ENCODE measurements at places on chromosomes 16 and 17. TPM values are rescaled to one million over a fixed set of nuclear protein-coding genes. Genes with fewer than 3 reads are reported as not detected.

DNA sequence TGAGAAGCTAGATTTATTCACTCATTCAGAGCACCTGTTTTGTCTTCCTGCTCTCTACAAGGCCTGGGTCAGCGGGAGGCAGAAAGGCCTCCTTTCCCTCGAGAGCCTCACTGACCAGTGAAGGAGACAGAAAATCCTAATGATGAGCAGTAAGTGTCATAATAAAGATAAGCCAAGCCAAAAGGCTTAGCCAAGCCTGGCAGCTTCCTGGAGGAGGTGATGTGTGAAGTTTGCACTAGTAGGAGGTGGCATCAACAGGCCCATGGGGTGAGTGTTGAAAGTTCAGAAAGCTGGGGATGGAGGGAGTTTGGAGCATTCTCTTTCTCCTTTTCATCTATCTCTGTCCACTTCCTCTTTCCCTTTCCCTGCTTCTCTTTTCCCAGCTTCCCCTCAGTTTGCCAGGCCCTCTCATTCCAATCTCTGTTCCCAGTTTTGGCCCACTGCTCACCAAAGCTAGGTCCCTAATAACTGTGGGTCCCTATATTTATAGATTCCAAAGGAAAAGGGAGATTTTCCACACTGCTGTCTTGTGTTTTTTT lies 16.5 kb upstream of the SPNS3 start:
- H3K27me3 ChIP-seq, result no peaks in the 10 kb centered on the region
- H3K27ac ChIP-seq, result no peak overlapping the region
- no peaks in the 10 kb centered on the region for H3K36me3 ChIP-seq
- H3K4me1 ChIP-seq, result peaks cover 3% of the 10 kb centered on the region
- no peak overlapping the region for H3K4me3 ChIP-seq

- H3K27me3 ChIP-seq, result no peaks in the 10 kb centered on the region
- H3K36me3 ChIP-seq, result no peaks in the 10 kb centered on the region
- no peak overlapping the region for H3K4me3 ChIP-seq
- no peaks in the 10 kb centered on the region for H3K4me1 ChIP-seq
- DNase-seq, result no peak
- no peak overlapping the region for H3K27ac ChIP-seq
Observed at GRCh38 chr16:22861580-22861979, 47.6 kb downstream of the HS3ST2 start.

DNA sequence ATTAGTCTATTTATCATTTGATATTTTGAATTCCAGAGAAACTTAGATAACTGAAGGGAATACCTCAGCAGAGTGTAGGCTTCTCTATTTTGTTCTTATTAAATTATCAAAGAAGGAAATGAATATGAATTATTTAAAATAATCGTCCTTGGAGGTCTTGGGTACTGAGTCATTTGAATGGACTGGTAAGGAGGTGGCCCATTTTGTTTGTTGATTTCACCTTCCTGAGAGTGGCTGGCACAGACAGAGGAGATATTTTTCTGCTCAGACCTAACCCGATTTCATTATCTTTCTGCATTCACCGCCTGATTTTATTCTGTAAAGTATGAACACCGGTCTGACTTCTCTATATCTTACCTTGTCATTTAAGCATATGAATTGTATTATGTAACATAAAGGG lies 88.0 kb downstream of the USP22 start:
- H3K4me1 ChIP-seq, result peaks cover 11% of the 10 kb centered on the region
- no peak overlapping the region for H3K4me3 ChIP-seq
- peak overlapping the region; percentile 31 for H3K27ac ChIP-seq
- H3K27me3 ChIP-seq, result no peaks in the 10 kb centered on the region
- no peaks in the 10 kb centered on the region for H3K36me3 ChIP-seq

CX3CL1 gene
- polyA plus RNA-seq, result 30.6 TPM

EPOP gene
- 0.57 TPM for polyA plus RNA-seq

DNA sequence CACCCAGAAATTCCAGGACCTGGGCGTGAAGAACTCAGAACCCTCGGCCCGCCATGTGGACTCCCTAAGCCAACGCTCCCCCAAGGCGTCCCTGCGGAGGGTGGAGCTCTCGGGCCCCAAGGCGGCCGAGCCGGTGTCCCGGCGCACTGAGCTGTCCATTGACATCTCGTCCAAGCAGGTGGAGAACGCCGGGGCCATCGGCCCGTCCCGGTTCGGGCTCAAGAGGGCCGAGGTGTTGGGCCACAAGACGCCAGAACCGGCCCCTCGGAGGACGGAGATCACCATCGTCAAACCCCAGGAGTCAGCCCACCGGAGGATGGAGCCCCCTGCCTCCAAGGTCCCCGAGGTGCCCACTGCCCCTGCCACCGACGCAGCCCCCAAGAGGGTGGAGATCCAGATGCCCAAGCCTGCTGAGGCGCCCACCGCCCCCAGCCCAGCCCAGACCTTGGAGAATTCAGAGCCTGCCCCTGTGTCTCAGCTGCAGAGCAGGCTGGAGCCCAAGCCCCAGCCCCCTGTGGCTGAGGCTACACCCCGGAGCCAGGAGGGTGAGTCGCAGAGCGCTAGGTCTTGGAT lies 261.5 kb downstream of the SEC14L1 start:
- DNase-seq, result no peak
- no peak overlapping the region for H3K27ac ChIP-seq
- no peaks in the 10 kb centered on the region for H3K27me3 ChIP-seq
- H3K4me1 ChIP-seq, result peaks cover 12% of the 10 kb centered on the region
- H3K4me3 ChIP-seq, result no peak overlapping the region

DNA sequence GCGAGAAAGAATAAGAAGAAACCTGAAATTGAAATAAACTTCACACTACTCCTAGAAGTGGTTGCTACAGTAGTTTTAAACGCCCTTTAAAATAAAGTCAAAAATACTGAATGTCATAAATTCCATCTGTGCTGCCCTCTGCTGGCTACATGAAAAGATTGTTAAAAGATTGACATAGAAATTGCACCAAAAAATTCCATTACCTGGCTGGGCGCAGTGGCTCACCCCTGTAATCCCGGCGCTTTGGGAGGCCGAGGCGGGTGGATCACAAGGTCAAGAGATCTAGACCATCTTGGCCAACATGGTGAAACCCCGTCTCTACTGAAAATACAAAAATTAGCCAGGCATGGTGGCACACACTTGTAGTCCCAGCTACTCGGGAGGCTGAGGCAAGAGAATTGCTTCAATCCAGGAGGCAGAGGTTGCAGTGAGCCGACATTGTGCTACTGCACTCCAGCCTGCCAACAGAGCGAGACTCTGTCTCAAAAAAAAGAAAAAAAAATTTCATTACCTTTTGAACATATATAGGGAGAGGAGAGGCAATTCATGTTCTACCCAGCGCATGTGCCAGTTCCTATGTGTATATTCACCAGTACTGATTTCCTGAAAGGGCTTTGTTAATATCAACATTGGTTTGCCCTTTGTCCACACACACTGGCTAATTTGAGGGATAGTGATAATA lies 36.5 kb downstream of the CYTH1 start:
- peak; percentile 60 for DNase-seq
- H3K4me1 ChIP-seq, result peaks cover 17% of the 10 kb centered on the region
- no peaks in the 10 kb centered on the region for H3K27me3 ChIP-seq
- H3K36me3 ChIP-seq, result no peaks in the 10 kb centered on the region

GRCh38 chr17:67629971-67630320 lies 87.8 kb upstream of the NOL11 start:
- no peaks in the 10 kb centered on the region for H3K4me1 ChIP-seq
- no peaks in the 10 kb centered on the region for H3K27me3 ChIP-seq
- H3K27ac ChIP-seq, result no peak overlapping the region
- DNase-seq, result no peak

DNA sequence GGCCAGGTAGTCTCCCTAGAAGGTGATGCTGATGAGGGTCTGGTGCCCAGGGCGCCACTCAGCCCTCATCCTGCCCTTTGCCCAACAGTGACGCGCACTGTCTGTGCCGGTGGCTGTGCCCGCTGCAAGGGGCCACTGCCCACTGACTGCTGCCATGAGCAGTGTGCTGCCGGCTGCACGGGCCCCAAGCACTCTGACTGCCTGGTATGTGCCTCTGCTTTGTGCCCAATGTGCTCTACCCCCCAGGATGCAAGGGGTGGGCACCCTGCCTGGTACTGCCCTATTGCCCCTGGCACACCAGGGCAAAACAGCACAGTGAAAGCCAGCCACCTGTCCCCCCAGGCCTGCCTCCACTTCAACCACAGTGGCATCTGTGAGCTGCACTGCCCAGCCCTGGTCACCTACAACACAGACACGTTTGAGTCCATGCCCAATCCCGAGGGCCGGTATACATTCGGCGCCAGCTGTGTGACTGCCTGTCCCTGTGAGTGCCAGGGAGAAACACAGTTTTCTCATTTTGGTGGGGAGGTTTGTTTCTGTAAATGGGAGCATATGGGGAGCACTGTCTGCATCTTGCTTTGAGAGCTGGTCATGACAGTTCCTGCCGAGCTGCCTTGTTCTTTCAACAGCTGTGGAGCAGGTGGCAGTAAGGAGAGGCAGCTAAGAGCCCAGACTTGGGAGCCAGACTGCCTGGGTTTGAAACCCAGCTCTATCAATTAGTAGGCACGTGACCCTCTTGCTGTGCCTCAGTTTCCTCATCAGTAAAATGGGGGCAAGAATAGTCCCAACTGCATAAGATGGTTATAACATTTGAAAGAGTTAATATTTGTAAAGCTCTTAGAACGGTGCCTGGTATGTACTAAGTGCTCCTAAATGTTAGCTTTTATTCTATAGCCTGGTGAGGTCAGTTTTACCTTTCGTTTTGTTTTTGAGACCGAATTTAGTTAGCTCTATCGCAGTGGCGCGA lies 10.4 kb downstream of the ERBB2 start:
- H3K36me3 ChIP-seq, result peaks cover 91% of the 10 kb centered on the region
- no peak overlapping the region for H3K27ac ChIP-seq
- H3K27me3 ChIP-seq, result no peaks in the 10 kb centered on the region
- DNase-seq, result no peak

Measured in large intestine (tissue), 12 donors.